ENCODE measurements at places on chromosomes 4 and X.

DNA sequence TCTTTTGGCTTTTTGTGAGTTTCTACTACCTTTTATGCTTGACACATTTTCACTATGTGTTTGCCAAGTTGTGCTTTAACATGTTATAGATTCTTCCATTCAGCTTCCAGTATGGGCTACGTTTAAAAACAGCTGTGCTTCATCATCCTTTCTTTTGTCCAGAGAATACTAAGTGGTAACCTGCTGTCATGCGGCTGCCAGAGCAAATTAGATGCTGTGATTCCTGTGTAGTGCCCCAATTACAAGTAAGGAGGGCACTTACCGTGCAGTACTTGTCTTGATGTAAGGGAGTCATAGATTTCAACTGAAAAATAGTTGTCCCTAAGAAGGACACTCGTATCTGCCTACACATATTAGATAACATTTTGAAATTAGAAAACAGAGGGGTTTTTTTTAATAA, 531.8 kb upstream of the GALNTL6 start:
- no peak for DNase-seq

DNA sequence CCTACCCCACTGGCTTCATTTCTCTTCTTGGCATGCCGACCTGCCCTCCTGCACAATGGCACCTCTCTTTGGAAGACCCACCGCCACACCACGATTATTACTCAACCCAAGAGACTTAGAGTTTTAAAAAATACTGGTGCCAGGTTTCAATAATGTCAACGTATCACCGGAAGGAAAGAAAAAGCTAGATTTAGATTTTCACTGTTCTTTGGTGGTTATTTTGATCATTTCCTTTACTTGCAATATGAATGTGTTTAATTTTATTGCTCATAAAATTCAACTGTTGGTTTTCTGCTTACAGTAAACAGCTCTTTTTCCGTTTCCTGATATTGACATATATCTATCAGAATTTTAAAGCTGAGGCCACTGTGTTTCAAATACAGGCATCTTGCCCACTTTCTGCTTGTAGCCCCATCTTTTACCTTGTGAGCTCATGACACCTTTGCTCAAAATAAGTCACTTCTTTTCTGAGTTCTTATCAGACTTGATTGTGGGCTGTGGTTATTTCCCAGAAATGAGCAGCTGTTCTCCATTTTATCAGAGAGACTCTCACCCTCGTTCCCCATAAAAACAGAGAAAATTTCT, 439.1 kb downstream of the INPP4B start:
- no peak for DNase-seq

- DNase-seq: peak; percentile 4
These were observed 449.6 kb downstream of the FSTL5 start for GRCh38 chr4:161714022-161714751.

GRCh38 chr4:78529569-78530209, 21.9 kb upstream of the ANXA3 start:
- DNase-seq: no peak

GRCh38 chr4:114599231-114599902, 760 bp downstream of the UGT8 start:
- no peak for DNase-seq

DNA sequence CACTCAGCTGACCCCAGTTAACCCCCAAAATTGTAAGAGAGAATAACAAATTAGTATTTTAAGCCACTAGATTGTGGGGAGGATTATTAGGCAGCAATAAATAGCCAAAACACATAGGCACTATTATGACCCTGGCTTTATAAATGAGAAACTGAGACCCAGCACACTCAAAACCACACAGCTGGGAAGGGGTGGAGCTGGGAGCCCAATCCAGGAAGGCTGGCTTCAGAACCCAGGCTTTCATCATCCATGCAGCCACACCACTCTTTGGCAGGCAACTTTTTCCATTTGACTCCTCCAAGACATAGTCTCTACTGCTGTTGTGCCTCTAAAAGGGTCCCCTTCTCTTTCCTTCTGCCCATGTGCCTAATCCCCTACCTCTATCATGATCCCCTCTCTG, 253.8 kb downstream of the DHX15 start:
- DNase-seq: no peak

- no peak for DNase-seq
These were observed 44.0 kb upstream of the CT47C1 start for GRCh38 chrX:119028733-119029330.

DNA sequence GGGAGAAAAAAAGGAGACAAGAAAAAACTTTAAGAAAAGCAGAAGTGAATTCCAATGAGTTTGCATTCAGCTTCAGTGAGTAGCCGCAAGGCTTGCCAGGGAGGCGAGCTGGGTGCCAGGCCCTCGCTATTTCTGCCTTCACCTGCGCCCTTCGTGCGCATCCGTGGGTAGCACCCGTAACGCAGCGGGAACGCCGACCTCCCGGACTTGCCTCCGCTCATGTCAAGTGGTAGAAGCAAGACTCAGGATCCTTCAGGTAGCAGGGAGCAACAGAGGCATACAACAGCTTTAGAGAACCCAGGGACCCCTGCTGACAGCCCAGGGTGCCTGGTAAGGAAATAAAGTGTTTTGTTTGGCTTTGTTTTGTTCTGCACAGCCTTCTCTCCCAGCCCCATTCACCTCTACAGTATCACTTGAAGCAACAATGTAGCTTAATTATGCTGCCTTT, 140.0 kb upstream of the BCOR start:
- no peak for DNase-seq

- no peak for DNase-seq
These were observed 2008.2 kb downstream of the ARAP2 start for GRCh38 chr4:34236118-34236517.

DNA sequence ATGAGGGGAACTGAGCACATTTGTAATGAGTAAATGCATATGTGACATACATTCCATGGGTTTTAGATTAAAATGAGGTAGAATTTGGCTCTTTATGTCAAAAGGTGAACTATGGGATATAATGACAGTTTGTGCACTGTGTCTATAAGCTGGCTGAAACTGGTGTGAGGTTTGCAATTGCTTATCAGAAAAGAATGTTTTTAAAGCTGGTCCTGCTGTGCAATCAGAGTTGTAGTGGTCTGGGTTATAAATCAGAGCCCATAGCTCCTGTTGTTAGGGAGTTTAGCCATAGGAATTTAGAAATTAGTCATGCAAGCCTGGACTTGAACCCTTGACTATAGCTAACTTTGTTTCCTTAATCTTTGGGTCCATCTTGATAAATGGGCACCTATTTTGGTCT, 23.1 kb upstream of the GATB start:
- no peak for DNase-seq

GRCh38 chr4:22363787-22364186, 152.1 kb downstream of the ADGRA3 start:
- DNase-seq: no peak

DNA sequence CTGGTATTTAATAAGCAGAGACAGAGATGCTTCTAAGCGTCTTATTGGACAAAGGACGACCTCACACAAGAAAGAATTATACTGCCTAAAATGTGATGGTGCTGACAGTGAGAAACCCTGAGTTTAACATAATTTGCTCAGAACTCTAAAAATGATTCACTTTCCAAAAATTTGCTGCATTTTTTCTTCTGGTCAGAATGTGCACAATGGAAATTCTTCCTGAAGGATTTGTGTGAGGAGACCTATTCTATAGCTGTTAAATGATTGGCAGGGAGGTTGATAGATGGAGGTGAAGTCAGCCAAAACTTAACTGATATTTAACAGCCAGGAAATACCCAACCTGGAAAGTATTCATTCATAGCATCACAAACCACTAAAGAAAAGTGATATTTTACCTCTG, 1.7 kb downstream of the MAGEC3 start:
- DNase-seq: no peak

- DNase-seq: no peak
These were observed 8.8 kb upstream of the TLL1 start for GRCh38 chr4:165864271-165864670.

GRCh38 chrX:136468391-136469103, 19.2 kb upstream of the BRS3 start:
- no peak for DNase-seq

DNA sequence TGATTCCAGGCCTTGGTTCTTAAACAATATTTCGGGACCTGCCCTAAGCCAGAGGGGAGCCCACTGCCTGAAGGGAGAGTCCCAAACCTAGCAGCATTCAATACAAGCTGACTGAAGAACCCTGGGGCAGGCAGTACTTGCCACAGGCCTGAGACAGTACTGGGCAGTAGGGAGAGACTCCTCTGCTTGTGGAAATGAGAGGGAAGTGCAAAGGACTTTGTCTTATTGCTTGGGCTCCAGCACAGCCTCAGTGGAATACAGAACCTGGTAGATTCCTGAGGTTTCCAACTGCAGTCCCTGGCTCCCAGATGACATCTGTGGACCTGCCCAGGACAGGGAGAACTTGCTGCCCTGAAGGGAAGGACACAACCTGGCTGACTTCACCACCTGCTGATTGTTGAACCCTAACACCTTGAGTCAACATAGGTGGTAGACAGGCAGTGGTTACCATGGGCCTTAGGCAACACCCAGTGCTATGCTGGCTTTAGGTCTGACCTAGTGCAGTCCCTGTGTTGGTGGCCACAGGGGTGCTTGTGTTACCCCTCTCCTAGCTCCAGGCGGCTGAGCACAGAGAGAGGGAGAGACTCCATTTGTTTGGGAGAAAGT, 20.3 kb upstream of the ABCG2 start:
- no peak for DNase-seq

DNA sequence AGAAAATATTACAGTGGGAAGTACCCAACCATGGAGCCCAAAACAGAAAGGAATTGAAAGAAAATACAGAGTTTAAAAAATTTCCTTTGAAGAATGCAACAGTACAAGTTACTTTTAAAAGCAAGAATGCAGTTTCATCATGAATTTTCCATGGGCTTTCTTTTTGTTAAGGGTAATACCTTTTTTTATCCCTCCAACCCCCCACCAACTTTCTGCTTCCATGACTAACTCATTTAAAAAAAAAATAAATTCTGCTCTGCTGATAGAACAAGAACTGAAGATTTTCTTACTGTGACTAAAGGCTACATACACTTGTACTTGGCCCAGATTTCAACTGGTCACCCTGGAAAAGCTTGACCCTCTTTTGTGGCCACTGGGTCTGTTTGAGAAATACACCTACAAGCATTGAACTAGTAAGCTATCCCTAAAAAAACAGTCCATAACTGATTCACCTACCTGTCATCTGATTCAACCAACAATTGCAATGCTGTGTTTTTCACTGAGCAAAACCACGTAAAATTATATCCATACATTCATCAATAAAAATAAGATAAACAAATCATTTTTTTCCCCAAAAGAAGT, 214.2 kb downstream of the NSUN7 start:
- no peak for DNase-seq

GRCh38 chrX:7372825-7373525, 225.0 kb upstream of the PUDP start:
- no peak for DNase-seq

- DNase-seq: no peak
These were observed 20.3 kb upstream of the PDCL2 start for GRCh38 chr4:55612341-55612740.

DNA sequence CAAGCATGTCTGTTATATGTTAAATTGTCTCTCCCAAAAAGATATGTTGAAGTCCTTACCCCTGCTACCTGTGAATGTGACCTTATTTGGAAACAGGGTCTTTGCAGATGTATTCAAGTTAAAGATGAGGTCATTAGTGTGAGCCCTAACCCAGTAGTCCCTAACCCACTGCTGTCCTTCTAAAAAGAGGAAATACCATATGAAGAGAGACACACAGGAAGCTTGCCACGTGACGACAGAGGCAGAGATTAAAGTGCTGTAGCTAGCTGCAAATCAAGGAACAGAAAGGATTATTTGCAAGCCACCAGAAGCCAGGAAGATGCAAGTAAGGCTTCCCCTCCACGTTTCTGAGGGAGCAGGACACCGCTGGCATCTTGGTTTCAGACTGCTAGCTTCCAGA, 150.1 kb downstream of the HNRNPD start:
- DNase-seq: no peak

- no peak for DNase-seq
These were observed 207.6 kb upstream of the HCCS start for GRCh38 chrX:10903523-10903922.

GRCh38 chrX:125150231-125150630, 169.4 kb upstream of the TEX13C start:
- DNase-seq: no peak

- no peak for DNase-seq
These were observed 94.4 kb downstream of the SCD5 start for GRCh38 chr4:82704156-82704555.

GRCh38 chr4:152805071-152805650, 25.4 kb downstream of the ARFIP1 start:
- DNase-seq: no peak

- DNase-seq: no peak
These were observed 29.3 kb downstream of the INTS12 start for GRCh38 chr4:105679186-105679585.

- no peak for DNase-seq
These were observed 1.0 kb upstream of the PRDX4 start for GRCh38 chrX:23666282-23666681.

GRCh38 chr4:113745711-113746110, 15.8 kb downstream of the CAMK2D start:
- DNase-seq: no peak

DNA sequence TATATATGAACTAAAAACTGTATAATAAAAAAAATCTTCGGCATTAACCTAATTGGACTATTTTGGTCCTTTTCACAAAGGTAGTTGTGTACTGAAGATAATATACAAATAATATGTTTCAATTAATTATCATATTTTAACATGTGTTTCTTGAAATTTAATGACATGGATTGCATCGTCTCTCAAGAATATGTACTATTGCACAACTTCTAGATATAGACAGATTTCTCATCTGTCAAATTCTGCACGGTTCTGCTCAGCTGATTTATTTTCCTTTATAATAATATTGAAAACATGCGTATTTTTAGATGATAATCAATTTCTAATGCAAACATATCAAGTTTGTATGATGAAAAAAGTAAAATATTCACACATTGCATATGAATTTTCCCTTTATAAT, 498.7 kb upstream of the PABPC4L start:
- no peak for DNase-seq

- no peak for DNase-seq
These were observed 35.9 kb upstream of the PAPSS1 start for GRCh38 chr4:107755841-107756356.

- no peak for DNase-seq
These were observed 152.1 kb upstream of the HPGD start for GRCh38 chr4:174674305-174674840.

GRCh38 chr4:134147941-134148340, 53.6 kb downstream of the PABPC4L start:
- DNase-seq: no peak

DNA sequence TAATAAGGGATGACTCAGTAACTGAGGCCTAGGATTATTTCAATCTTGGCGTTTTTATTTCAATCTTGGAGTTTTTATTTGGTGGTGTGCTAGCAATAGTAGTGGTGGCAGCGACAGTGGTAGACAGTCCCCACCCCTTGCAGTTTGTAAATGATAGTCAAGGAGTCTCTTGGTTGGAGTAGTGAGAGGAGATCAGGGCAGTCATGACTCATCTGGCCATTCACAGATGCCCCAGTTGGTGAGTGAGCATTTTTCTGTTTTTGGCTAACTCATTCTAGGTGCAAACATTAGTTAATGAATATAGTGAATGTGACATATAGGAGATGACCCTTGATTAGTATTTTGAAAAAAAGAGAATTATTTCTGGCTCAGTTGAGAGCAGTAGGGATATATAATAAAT, 93.5 kb upstream of the ADAD1 start:
- DNase-seq: peak; percentile 1

- DNase-seq: no peak
These were observed 87.7 kb downstream of the FAM13A start for GRCh38 chr4:88969271-88969670.

GRCh38 chr4:173459857-173460256, 60.9 kb upstream of the SCRG1 start:
- no peak for DNase-seq

Measured in H54 (cell line).